ENCODE measurements at places on chromosomes 16 and 17.

DNA sequence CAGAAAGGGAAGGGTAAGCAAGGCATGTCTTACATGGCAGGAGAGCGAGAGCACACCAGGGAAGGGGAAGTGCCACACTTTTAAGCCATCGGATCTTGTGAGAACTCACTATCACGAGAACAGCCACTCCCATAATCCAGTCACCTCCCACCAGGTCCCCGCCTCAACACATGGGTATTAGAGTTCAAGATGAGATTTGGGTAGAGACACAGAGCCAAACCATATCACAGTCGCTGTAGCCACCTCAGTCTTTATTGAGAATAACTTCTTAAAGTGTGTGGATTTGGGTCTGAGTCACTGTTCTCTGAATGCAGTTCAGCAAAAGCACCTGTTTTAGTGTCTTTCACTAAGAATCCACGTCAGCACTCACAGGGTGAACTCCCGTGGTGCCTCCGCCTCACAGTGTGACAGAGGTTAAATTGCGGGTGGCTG, 195.2 kb upstream of the CHMP6 start:
- no peak for DNase-seq

DNA sequence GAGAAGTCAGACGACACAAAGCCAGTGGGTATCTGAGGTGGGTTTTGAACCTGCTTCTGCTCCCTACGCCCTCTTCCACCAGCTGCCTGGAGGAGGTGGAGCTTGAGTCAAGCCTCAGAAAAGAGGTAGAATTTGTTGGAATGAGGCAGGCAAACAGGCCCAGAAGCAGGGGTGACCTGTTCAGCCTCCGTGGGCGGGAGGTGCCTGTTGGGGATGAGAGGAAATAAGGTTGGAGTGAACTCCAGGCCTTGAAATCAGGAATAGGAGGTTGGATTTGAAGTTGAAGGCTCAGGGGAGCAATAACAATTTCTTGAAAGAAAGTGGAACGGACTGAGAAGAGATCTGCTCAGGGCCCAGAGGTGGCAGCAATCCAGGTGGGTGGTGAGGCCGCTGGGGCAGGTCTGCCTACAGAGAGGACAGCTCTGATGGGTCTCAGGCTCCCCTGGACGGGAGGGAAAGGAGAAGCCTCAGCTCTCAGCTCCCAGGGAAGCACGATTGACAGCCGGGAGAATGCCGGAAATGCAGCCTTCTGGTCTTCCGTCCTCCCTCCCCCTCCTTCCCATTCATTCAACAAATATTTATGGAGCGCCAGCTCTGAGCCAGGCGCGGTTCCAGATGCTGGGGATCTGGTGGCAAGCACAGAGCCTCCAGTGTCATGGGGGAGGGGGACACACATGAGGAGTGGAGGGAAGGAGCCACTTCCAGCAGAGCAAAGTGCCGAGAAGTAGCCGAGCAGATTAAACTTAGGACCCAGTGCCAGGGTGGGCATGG, 61.9 kb upstream of the CIBAR2 start:
- DNase-seq = no peak

DNA sequence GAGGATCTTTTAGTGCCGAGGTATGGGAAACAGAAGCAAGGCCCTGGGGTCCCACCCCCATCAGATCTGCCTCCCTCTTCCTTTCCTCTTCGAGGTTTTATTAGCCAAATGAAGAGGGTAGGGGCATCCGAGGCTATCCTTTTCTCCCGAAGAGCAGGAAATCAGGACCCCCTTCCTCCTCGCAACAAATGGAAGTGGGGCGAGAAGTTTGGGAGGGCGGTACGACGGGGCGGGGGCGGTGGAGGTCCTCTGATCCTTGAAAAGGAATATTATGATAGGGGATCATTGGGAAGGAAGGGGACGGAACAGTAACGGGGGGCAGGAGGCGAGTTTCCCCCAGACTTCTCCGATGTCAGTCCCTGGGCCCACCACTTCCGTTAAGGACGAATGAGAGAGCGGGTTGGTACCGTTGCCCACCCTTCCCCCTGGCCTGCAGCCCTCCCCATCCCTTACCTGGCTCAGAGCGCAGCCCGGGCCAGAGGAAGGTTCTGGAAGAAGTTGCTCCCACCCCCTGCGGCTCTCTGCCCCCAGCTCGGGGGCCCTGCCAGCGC, 309 bp downstream of the FOXJ1 start:
- no peak for DNase-seq

DNA sequence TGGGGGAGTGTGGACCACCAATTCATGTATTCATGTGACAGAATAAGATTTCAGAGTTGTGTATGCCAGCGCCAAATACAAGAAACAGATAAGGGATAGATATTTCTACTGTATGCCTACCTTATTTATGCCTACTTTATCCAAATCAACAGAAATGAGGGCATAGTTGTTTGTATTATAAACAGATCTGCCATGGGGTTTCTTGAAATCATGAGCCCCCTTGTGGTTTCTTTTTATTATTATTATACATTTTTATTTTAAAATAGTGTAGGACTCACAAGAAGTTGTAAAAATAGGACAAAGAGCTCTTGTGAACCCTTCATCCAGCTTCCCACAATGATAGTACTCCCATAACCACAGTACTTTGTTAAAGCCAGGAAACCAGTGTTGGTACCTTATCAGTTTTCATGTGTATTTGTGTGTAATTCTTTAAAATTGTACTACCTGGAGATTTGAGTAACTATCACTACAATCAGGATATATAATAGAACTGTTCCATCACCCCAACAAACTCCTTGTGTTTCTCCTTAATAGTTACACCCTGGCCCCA, 229.4 kb downstream of the CCDC182 start:
- no peak for DNase-seq

- DNase-seq = no peak
Measured at GRCh38 chr16:56670620-56670934, 963 bp downstream of the MT1H start.

- DNase-seq = no peak
Measured at GRCh38 chr16:30065943-30066760, 592 bp downstream of the ALDOA start.

GRCh38 chr17:41392278-41392677, 5.1 kb downstream of the KRT31 start:
- no peak for DNase-seq

DNA sequence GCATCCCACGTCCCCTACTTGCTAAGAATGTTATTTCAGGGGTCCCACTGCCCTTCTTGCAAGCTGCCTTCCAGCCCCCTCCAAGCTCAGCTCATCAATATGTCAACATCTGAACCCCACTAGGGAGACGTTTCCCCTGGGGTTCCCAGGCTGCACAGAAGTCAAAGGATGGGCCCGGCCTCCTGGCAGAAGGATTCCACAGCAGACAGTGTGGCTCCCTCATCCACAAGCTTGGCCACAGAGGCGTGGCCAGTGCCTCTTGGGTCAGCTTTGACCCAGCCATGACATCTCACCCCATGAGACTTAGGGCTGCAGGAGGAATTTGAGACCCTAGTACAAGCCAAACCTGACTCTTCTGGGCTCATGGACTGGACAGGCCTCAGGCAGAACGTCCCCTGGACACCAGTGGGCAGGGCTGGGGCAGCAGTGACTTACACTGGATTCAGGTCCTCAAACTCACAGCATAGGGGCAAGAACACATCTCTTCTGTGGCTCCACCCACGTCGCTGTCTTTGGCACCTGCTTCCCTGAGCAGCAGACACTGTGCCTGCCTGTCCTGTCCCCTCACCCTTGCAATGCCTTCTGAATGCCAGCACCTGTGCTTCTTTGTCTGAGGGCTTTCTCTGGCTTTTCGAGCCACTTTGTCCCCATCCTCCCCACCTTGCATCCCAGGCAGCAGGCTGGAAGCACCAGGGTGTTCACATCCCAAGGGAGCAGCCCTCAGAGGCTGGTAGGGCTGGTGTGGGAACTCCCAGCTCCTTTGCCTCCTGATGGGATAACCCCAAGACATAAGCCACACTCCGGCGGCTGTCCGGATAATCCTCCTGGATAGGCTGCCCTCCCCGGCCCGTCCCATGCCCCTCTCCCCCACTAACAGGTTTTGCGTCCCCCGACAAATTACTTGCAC, 56.0 kb upstream of the ENPP7 start:
- no peak for DNase-seq

DNA sequence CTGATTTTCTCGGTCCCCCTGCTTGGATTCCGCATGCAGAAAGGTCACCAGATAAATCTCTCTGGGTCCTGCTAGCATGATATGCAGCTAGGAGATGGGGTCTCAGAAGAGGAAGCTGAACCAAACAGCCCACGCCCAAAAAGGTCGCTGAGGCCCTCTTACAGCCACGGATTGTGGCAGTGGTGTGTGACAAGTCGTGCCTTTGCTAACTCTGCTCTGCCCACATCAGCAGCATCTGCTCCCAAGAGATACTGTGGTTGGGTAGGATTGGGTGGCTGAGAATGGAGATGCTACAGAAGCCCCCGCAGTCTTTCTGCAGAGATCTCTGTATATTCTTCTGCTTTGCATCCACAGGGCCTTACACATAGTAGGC, 15.2 kb upstream of the SKAP1 start:
- no peak for DNase-seq

- DNase-seq = no peak
Measured at GRCh38 chr16:57873218-57873617, 70.9 kb upstream of the KIFC3 start.

- DNase-seq = peak; percentile 99
Measured at GRCh38 chr17:50027881-50028735, 27.8 kb upstream of the ITGA3 start.

DNA sequence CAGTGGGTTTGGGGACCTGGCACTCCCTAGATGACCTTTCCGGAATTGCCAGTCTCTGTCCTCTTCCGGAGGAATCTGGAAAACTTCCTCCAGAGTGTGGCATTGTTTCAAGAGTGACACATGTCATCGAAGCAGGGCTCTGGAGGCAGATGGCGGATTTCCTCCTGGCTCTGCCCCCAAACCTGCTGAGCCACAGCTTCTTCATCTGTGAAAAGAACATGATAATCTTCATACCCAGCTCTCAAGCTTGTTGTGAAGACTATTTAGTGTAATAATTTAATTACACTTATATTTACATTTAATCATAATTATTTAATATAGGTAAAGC, 19.7 kb upstream of the TEX2 start:
- no peak for DNase-seq

GRCh38 chr16:23823475-23824384, 12.1 kb upstream of the PRKCB start:
- DNase-seq = no peak

DNA sequence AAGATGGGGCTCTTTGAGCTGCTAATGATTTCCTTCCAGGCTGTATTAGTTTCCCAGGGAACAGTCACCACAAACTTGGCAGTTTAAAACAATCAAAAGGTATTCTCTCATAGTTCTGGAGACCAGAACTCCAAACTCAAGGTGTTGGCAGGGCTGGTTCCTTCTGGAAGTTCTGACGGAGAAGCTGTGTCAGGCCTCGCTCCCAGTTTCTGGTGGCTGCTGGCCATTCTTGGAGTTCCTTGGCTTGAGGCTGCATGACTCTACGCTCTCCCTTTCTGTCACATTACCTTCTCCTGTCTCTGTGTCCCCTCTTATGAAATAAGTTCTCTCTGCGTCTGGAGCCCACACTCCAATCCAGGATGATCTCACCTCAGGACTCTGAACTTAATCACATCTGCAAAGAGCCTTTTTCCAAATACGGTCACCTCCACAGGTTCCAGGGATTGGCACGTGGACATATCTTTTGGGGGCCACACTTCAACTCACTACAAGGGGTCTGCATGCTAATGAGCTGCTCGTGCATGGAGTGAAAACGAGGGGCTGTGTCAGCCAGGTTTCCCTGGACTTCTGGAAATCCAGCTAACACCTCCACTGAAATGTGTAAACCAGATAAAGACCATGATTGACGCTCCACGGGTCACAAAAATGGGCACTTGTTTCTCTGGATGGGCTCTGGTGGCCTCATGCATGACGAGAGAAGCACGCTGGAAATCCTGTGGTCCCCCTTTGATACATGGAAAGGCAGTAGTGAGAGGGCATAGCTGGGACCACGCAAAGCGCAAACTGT, 78.3 kb downstream of the DYNLRB2 start:
- DNase-seq = no peak

GRCh38 chr17:77707546-77707945, 251.0 kb upstream of the TNRC6C start:
- DNase-seq = no peak

DNA sequence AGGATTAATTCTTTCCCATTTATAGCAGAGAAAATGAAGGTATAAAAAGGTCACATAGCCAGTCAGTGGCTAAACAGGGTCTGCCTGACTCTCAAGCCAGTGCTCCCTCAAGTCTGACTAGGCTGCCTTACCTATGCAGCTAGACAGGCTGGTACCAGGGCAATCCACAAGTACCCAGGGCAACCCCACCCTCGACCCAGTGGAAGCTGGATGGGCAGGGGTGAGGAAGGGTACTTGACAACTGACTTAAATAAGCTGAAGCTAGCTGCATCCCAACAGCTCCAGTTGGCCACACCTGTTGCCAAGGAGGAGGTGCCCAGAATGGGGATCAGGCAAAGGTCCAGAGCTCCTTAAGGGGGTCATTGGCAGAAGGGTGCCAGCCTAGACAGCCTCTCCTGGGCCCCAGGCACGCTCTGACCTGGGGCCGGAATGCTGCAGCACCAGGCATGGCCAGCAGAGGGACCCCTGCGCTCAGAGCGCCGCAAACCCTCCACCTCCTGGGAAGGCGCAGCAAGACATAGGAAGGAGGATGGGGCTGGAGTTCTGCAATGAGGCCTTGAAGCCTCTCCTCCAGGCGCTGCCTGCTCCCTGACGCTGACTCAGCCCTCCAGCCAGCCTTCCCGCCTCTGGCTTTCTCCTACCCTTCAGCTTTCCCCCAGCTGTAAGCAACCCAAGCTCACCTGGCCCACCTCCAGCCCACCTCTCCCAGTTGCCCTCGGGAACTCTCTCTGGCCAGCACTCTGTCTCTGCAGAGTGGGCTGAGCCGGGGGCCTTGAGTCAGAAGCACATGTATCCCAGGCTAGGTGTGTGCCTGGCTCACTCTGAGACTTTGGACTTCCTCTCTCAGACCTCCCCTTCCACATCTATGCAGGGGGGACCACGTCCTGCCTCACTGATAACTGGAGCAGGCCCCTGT, 28.8 kb downstream of the MPP2 start:
- peak; percentile 54 for DNase-seq

DNA sequence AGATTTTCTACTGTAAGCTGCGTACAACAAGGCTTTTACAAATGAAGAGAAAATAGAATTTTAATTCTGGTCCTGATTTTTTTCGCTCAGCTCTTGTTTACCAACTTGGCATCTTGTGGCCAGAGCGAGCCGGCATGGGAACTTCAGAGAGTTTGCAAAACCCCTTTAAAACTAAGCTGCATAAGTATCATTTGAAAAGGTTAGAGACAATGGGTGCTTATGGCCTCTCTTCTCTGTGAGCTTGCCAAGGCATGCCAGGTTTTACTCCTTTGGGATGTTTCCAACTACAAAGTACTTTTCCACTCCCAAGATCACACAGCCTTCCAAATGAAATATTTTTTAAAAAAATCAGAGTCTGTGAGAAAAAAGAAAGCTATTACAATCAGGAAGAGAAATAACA, 62.4 kb upstream of the FA2H start:
- DNase-seq = no peak

- no peak for DNase-seq
Measured at GRCh38 chr16:56983211-56983751, 6.1 kb upstream of the NLRC5 start.

DNA sequence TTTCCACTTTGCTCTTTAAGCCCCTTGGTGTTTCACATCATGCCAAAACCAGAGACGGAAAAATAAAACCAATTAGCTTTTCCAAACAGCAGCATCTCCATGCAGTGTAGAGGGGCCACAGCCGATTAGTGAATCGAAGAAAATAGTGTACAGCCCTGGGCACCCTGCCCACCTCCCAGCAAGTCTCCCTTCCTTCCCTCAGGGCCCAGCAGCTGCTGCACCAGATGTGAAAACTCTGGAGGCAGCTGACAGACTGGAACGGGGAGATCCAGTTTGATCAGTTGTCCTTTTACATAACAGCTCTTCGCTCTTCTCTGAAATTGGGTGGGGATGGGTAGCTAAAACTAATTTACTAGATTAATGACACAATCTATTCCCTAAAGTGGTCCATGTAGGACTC, 19.3 kb downstream of the TMEM11 start:
- no peak for DNase-seq
